ENCODE measurements at places on chromosomes 7 and 10.
A peak's percentile ranks its signal among the peaks of the same experiment; 100 is the strongest.

DNA sequence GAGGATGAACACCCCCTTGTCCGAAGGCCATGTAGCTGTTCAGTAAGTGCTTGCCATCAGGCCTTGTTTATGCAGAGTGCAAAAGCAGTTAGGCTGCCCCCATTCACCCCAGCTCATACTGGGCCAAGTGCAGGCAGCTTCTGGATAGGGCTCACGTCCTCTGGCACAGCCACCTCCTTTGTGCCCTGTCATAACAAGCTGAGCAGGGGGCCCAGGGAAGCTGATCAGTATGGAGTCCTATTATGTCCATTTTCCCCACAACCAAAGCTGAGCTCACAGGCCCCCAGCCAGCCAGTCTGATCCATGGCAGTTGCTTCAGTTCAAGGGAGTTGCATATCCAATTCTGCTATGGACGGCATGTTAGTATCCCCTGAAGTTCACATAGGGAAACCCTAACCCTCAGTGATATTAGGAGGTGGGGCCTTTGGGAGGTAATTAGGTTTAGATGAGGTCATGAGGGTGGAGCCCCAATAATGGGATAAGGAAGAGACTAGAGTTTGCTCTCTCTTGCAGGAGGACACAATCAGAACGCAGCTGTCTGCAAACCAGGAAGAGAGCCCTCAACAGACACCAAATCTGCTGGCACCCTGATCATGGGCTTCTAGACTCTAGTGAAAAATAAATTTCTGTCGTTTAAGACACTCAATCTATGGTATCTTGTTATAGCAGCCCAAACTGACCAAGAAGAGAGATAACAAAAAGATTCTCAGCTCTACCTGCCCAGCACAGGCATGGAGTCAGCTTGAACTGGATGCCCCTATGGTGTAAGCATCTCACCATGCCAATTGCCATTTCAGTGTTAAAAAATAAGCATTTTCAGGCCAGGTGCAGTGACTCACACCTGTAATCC, 155.9 kb downstream of the FGFR2 start:
- no peak for DNase-seq

DNA sequence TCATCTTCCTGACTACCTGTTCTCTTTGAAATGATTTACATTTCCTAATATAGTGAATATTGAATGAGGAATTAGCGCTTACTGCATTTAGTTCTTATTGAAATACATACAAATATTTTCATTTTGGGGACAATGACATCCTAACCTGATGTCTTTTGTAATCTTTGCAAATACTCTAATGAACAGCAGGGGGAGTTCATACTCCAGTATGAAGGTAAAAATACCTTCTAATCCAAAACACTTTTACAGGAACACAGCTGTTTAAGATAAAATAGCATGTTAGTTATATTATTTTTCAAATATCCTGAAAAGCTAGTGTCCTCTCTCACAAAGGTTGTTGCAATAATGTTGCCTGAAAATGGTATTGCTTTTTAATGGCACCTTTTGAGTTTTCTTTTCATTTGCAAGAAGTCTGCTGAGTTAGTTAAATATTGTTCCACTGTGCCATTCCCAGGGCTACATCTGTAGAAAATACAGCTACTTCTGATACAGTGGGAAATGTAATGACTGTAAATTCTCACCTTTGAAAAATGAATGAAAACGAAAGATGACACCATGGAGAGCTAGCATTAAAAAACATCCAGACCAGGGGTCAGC, 400.0 kb downstream of the PHF14 start:
- no peak for DNase-seq

GRCh38 chr10:119252051-119252465, 44.7 kb downstream of the GRK5 start:
- no peak for DNase-seq

GRCh38 chr10:37975401-37975991, 951 bp downstream of the ZNF25 start:
- DNase-seq = no peak

GRCh38 chr7:144908324-144908723, 72.5 kb upstream of the TPK1 start:
- no peak for DNase-seq

DNA sequence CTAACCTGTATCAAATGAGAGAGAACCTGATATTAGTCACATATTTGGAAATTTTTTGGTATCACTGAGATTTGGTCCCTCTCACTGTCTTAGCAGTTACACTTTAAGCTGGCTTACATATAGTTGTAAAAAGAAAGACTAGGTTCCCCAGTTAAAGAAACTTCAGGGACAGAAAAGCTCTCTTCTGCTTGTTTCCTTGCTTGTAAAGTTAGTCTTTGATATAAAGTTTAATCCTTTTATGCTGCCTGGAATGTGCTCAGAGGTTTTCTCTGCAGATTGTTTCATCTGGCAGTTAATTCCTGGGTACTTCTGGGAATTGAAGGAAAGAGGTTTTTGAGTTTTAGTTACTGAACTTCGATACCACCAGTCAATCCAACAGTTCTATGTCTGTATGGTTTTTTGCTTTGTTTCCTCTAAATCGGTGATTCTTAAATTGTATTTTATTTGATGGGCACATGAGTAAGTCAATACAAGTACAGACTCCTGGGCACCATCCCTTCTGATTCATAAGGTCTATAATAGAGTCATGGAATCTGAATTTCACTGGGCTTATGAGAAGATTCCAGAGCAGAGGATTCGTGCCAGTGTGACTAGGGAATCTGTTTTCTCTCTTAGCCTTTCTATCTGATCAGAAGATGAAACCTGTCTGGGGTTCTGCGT, 1080.9 kb upstream of the C7orf33 start:
- no peak for DNase-seq

GRCh38 chr7:79221211-79221610, 232.3 kb downstream of the MAGI2 start:
- no peak for DNase-seq

- no peak for DNase-seq
These were observed 933.8 kb downstream of the IPMK start for GRCh38 chr10:57333880-57334279.

GRCh38 chr7:104185346-104185745, 22.5 kb downstream of the ORC5 start:
- no peak for DNase-seq

DNA sequence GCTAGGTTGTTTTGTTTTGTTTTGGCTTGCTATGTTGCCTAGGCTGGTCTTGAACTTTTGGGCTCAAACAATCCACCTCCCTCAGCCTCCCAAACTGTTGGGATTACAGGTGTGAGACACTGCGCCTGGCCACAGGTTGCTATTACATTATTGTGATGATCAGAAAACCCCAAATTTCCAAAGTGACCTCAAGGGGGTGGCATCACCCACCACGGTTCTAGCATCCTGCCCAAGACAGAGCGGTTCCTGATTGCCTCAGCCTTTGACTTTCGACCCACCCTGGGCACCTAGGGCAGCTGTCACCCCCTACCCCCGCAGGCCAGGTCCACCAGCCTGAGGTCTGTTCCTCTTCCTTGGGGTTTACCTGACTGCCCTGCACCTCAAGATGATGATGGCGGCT, 28.4 kb downstream of the SBDS start:
- no peak for DNase-seq

- no peak for DNase-seq
These were observed 1.5 kb upstream of the MTPN start for GRCh38 chr7:135978624-135979023.

DNA sequence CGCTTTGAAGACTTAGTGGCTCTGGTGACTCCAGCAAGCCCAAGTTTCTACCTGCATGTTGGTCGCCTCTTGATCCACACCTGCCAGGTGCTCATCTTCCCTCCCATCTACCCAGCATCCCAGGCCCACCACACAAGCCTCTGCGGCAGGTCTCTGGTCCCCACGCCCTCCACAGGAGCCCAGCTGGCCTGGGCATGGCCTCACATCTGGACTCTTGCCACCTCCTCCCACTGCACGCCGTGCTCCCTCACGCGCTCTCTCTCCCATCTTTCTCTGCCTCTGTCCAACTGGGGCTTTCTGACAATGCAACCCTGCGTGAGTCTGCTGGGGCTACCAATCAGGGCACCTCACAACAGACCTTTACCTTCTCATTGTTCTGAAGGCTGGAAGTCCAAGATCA, 50.2 kb upstream of the FGFR2 start:
- DNase-seq = no peak

- DNase-seq = no peak
These were observed 545.5 kb downstream of the TCERG1L start for GRCh38 chr10:130766071-130766470.

- peak; percentile 41 for DNase-seq
These were observed 43.5 kb downstream of the YKT6 start for GRCh38 chr7:44244282-44244681.

DNA sequence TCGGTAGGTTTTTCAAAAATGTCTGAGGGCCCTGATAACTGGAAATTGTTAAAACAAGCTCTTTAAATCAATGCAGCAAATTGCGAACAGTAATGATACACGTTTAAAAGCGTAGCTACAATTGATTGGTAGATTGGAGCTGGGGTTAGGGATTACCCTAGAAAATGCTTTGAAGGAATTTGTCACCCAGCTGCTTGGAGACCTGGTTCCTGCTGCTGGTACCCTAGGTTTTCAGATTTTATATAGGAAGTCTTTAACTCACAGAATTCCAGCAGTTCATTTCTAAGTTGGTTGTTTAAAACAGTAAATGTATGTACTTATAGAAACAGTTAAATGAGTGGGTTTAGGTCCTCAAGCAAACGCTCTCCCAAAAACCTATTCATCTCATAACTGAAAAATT, 1.5 kb downstream of the HECTD2 start:
- no peak for DNase-seq

GRCh38 chr10:79022565-79023230, 46.1 kb upstream of the ZMIZ1 start:
- no peak for DNase-seq

GRCh38 chr7:64883113-64883905, 19.8 kb upstream of the ZNF273 start:
- no peak for DNase-seq

- DNase-seq = no peak
These were observed 610.1 kb upstream of the ANKRD30A start for GRCh38 chr10:36515319-36515718.

DNA sequence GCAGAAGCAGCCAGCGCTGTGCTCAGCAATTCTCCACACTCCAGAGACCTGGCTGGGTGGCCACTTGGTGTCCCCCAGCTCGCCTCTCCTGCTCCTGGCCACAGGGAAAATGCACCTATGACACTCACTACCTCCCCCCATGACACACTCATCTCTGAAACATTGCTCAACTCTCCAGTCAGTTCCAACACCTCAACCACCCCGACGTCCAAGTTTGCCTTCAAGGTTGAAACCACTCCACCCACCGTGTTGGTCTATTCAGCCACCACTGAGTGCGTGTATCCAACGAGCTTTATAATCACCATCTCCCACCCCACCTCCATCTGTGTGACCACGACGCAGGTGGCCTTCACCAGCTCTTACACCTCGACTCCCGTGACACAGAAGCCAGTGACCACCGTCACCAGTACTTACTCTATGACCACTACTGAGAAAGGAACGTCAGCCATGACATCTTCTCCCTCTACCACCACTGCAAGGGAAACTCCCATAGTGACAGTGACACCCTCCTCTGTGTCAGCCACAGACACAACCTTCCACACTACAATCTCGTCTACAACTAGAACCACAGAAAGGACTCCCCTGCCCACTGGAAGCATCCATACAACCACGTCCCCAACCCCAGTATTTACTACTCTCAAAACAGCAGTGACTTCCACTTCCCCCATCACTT, 2.7 kb downstream of the MUC3A start:
- DNase-seq = no peak

- peak; percentile 28 for DNase-seq
These were observed 51.3 kb upstream of the GPR26 start for GRCh38 chr10:123614888-123615287.

- DNase-seq = peak; percentile 80
These were observed 58.2 kb upstream of the LYZL2 start for GRCh38 chr10:30687698-30688213.

- no peak for DNase-seq
These were observed 553.3 kb downstream of the HTR7 start for GRCh38 chr10:90304533-90304932.

DNA sequence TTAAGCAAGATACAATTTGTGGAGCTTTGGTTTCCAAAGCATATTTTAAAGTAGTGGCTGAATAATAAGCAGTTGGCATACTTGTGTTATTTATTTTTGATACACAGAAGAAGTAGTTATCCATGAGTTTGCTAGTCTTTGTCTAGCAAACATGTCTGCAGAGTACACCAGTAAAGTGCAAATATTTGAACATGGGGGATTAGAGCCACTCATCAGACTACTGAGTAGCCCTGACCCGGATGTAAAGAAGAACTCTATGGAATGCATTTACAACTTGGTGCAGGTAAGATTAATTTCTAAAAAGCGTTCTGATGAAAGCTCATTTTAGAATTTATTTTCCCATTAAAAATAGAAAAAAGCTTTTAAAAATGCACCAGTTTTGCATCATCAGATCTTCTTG, 31.4 kb downstream of the ARMC3 start:
- DNase-seq = no peak

DNA sequence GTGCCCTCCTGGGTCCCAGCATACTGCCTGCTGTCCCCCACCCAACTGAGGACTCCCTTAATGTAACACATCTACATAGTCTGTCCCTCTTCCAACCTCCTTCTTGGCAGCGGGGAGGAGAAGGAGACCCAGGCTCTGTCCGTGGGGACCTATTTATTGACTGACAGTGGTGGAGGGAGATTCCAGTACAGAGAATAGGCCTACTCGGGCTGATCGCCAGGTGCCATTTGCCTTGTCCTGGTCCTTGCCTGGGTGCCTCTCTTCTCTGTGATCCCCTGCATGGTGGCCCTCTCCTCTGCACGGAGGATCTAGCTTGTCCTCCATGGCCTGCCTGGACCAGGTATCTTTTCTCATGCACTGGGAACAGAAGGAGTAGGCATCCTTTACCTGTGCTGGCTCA, 17.0 kb downstream of the GHRHR start:
- no peak for DNase-seq

DNA sequence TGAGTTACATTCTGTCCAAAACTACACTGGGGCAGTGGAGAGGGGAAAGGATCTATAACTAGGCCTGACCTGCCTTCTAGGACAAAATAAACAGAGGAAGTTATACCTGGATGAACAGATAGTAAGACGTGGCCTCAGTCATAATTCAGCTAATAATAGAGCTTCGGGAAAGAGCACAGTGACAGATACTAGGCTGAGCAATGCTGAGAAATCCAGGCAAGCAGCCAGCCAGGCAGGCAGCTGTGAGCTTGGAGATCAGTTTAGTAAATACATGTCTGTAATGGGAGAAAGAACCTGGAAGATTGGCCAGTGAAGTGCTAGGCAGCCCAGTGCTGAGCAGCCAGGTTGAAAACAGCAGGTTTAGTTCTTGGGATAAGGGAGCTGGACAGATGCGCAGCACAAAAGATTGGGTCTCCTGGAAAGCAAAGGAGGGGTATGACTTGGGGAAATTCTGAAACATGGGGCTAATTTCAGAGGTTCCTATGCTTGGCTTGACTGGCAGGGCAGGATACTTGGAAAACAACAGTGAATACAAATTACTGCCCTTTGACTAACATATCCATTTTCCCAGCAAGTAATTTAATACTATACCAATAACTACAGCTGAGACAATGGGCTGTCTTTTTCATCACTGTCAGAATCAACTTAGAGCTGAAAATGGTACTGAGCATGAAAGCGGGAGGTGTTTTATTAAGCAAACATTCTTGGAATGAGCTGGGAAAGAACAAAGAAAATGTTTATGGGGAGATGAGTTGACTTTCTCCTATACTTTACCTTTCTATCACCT, 140.8 kb downstream of the DGKB start:
- DNase-seq = no peak
